OCI-M1 (cell line): ENCODE measurements at places on chromosomes 13 and 19.
A peak's percentile ranks its signal among the peaks of the same experiment; 100 is the strongest.

DNA sequence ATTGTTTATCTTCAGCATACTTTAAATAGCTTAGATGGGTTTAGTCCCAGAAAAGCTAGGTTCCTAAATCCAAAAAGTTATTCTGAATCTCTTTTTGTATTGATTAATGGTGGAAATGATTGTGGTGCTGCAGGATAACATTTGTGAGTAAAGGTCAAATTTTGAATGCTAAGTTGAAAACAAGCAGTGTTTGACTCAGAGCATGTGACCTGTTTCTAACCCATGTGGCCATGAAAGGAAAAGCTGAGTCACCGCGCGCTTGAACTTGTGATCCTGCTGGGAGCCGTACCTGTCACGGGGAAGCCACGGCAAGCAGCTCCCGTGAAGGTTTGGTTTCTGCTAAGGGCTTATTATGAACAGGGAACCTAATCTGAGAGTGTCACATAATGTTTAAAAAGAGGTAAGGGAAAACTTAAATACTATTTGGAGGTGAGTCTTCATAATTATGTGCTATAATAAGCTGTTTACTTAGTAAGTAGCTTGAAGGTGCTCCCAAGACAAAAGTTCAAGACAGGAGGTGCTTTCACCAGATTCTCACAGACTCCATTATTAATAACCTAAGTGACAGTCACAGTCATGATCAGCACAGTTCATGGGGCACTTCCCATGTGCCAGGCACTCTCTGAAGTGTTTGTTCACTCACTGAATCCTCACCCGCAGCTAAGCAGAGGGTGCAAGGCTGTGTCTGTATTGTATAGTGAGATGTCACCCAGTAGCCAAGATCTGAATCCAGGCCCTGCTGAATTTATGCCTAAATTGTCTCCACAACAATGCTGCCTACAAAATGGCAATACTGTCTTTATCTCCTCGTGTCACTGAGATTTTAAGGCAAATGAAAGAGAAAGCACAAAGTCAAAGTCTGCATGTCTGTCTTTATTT, 286.5 kb downstream of the MYO16 start:
- peak; percentile 79 for DNase-seq

- no peak for DNase-seq
Measured at GRCh38 chr19:2588081-2588777, 112.3 kb downstream of the GADD45B start.

DNA sequence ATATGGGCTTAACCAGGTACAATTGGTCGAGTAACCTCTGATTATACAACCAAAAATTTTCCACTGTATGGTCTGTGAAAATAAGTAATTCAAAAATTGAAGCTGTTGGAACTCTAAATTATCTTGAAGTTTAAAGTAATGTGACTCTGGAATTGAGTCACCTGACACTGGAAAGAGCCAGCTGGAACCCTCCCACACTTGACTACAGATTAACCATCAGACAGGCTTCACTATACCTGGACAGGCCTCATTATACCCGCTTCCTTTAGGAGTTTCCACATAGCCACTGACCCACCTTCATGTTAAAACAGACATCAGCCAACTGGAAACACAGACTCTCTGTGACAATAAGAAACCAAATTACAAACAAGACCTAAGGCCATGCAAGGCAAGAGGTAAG, 1.3 kb downstream of the ZNF433 start:
- peak; percentile 57 for DNase-seq

DNA sequence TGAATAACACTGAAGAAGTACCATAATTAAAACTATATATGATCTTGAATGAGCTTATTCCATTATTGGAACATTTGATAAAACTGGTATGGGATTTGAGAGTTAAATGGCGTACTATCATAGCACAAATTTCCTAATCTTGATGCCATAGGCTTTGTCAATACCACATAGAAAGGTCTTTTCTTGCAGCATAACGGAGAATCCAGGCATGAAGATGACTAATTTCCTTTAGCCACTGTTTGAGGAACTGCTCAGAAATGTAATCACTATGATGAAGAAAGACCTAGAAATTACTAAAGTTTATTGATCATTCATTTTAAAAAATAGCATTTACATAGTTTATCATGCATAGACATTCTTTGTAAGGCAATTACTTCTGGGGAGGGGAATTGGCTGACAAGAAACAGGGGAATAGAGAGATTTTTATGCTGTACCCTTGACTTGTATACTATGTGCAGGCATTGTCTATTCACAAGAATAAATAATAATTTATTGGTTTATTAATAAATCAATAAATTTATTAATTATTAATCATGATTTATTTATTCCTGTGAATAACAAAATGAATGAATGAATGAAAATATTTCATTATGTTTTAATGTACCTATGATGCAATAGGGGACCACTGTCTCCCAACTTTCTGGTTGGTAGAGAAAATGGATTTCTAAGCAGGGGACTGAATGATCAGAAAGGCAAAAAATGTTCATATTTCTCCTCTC, 2676.6 kb downstream of the PCDH9 start:
- no peak for DNase-seq

GRCh38 chr13:21544515-21544914, 59.5 kb downstream of the MICU2 start:
- DNase-seq: no peak

- DNase-seq: no peak
Measured at GRCh38 chr19:1128106-1128505, 24.3 kb downstream of the GPX4 start.

GRCh38 chr19:50889638-50890037, 16.4 kb downstream of the KLK2 start:
- no peak for DNase-seq

DNA sequence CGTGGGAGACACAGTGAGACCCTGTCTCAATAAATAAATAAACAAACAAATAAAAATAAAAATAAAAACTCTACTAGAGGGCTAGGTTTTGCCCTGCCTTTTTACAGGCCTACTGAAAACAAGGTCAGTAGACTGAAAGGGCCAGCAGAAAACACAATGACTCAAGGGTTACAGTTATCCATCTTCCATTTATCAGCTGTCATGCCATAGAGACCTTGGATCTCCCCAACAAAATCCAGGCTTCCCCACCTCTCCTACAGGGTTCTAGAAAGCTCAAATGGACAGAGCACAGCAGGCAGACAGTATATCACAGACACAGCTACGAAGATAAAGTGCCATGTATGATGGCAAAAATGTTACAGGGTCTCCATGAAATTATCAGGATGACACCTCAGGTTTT, 54.4 kb downstream of the FOXO1 start:
- no peak for DNase-seq

GRCh38 chr19:23539499-23539898, 144.2 kb upstream of the ZNF91 start:
- DNase-seq: no peak

DNA sequence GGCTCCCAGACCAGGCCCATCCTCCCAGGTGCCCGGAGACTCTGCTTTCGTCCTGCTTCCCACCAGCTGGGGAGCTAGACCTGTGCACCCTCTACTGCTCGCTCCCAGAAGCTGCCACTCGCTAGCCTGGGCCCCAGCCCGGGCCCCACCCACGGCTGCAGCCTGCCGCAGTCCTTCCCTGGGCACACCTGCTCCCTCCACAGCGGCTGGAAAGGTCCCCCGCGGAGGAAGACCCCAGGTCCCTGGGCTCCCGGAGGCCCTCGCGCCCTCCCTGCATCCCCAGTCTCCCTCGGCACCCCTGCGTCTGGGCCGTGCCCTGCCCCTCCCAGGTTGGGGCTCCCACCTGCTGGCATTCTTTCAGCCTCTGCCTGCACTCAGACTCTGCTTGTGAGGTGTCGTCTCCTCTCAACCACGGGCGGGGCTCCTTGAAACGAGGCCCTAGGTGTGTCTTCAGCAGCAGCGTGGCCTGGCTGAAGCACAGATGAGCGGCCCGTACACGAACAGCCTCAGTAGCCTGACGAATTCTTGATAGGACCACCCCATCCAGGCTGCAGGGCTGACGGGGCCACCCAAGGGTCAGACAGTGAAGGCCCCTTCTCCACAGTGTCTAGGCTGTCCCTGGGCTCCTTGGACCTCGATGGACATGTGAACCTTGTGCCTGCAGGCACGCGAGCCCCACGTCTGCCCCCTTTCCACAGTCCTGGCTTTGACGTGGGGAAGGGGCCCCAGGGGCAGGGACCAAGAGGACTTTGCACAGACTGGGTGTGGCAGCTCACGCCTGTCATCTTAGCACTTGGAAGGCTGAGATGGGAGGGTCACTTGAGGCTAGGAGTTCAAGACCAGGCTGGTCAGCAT, 27.9 kb downstream of the DOT1L start:
- DNase-seq: no peak

DNA sequence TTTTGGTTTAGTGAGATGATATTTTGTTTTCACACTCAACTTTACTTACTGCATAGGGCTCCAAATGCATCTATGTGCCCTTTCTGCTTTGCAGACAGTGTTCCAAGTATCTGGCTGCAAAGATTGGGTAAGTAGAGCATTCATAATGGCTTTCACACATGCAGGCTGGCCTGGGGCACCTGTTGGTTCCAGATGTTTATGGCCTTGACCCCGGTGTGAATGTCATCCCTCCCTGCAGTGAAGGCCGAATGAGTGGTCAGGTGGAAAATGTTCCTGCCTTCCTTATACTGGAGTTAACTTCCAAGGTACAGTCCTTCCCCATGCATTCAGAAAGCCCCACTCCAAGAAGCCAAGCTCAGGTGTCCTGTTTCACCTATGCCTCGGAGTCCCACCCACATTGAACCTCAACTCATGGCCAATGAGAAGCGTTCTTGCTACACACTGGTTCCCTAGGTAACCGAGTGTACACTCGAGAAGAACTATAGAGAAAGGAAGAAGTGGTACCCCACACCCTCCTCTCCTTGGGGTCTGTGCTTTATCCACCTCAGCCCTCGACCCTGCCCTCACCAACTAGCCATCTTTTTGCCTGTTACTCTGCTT, 23.0 kb upstream of the ZNF536 start:
- no peak for DNase-seq

DNA sequence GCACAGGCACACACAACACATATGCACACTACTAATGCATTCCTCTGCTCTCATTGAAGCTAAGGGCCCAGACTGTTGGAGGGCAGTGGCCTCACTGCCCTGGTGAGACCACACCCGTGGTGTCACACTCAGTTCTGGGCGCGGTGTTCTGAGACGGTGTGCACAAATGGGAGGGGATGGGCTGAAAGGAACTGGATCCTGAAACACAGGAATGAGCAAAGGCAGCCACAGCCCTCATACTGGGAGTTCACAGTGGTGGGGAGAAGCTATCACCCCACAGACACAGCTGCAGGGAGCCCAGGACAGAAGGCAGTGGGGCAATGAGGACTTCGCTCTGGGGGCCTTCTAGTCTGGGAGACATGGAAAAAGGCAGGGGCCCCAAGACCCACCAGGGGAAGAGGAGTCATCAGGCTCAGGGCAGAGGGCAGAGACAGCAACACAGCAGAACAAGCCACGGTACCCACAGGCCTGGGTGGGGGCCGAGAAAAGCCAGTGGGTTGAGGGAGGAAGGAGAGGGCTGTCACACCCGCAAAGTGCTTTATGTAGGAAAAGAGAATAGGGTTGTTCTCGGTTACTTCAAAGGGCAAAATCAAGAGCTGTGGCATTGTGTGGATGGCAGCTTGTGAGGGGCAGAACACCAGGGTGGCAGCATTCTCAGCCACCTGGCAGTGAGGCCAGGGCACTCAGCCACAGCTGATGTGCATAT, 75.4 kb upstream of the GPR183 start:
- DNase-seq: no peak

- peak; percentile 90 for DNase-seq
Measured at GRCh38 chr19:8571006-8571411, 6.2 kb downstream of the MYO1F start.

DNA sequence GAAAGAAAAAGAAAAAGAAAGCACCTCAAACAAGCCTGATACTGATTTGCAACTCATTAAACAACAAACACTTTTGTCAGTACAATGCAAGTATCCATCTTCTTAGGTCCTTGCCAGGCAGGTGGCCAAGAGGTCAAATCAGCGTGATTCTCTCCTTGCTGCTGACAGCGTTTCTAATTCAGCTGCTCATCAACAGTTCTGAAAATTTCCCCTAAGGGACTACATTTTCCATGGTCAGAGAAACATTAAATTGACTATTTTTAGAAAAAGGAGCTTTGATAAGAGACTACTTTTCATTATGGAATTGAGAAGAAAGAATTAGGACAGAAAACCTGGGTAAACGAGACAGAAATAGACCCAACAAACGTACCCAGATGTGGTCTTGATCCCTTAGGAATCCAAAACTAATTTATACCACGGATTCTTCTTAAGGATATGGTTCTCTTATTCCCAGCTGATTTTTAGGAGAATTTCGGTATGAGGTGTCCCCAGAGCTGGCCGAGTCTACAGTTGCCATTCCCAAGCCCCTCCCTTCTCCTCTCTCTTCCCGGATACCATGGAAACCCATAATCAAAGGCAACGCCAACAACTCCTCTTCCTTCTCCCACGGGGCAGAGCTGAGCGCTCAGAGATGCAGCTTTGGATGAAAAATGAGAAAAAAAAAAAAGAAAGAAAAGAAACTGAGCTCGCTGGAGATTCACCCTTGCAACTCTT, 29.5 kb upstream of the CEBPG start:
- DNase-seq: no peak

GRCh38 chr19:19774354-19775033, 41.6 kb upstream of the ZNF14 start:
- DNase-seq: peak; percentile 38

DNA sequence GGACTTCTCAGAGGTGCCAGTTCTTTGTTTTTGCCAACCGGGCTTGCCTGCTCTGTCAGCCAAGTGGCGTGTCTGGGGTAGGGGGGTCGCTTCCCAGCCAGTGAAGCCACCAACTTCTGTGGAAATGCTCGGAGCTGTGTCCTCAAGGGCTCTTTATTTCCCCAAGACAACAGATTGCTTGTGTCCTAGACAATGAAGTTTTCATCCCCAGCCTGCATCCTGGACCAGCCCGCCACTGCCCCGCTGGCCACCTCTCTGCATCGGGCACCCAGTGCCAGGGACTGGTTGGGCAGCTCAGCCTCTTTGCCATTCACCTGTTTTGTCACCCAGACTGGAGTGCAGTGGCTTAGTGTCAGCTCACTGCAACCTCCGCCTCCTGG, 3.7 kb downstream of the RAB11B start:
- no peak for DNase-seq

- peak; percentile 61 for DNase-seq
Measured at GRCh38 chr19:17418710-17419109, 1.1 kb upstream of the MVB12A start.

DNA sequence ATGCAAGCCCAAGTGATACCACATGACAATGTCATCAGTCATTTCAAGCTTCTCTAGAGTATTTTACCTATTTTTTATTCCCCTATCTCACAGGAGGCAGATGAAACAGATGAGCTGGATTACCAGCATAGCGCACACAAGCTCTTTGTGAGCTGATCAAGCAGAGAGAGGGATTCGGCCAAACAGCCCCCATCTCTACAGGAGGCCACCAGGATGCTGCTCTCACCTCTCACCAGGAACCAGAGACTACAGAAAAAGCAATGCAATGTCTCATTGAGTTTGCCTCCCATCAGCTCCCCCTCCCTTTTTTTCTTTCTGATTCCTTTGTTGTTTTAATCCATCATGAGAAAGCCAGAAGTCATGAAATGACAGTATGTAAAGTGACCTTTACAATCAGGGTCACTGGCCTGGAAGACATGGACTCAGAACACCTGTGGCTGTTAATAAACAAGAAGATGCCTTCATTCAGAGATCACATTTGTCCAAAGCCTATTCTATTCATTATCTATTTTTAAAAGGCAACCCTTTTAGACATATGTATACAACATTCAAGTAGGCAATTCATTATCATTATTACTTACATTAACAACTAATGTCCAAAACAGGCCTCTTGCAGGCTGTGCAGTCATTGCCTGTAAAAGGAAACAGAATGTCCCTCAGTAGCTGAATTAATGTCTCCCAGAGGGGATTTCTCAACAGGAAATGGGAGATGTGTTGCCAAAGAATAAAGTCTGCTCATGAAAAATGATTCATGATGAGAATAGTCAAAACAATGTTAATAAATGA, 656.6 kb downstream of the TBC1D4 start:
- no peak for DNase-seq

- DNase-seq: no peak
Measured at GRCh38 chr13:39012608-39013007, 22.0 kb upstream of the STOML3 start.
